Stimulated activated CD4-positive, alpha-beta T cell treated with anti-CD3 and anti-CD28 coated beads, Interleukin-1b, Interleukin-23, amount 100 ng/mL, for 1 hour (primary cell): ENCODE measurements at places on chromosomes 5 and 9.

DNA sequence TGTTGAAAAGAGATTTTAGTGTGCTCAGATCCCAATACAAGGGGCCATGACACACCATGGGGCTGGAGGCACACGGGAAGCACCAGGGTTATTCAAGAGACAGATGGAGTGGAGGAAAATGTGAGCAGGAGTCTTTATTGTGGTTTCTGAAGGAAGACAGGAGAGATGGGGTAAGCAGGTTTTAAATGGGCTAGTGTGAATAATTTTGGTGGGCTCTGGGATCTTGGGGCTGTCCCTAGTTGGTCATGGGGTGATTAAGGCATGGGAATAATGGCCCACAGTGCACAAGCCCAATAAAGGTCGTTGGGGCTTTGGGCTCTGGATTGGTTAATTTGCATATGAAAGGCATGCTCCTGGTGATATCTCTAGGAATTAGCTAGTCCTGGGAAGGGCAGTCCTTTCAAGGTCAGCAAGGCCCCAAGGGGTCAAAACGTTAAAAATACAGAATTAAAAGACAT lies 3.6 kb upstream of the SCGB3A2 start:
- no peak for DNase-seq

GRCh38 chr5:81316571-81316970 lies 15.2 kb downstream of the ZCCHC9 start:
- no peak for DNase-seq

- no peak for DNase-seq
Measured at GRCh38 chr5:176902911-176903664, 3.9 kb upstream of the HK3 start.

- no peak for DNase-seq
Measured at GRCh38 chr9:99013550-99013949, 69.8 kb downstream of the COL15A1 start.

GRCh38 chr9:127530206-127530941 lies 79.1 kb downstream of the LRSAM1 start:
- DNase-seq = no peak

DNA sequence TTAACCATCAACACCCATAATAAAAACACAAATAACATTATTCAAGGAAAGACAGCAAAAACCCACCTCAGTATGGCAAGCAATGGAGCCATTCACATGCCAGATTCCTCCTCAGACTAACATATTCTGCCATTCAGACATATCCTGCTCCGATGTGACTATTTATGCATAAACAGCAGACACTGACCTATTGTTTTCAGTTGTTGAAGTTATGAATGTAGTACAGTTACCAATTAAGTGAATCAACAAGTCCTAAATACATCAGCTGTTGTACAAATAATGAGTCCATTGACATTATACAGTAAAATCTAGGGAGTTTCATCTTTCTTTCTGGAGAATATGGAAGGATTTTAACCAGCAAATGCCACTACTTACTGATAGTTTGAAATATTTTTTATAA lies 131.7 kb downstream of the DENND1A start:
- no peak for DNase-seq
